ENCODE measurements at places on chromosomes 6 and 20.

DNA sequence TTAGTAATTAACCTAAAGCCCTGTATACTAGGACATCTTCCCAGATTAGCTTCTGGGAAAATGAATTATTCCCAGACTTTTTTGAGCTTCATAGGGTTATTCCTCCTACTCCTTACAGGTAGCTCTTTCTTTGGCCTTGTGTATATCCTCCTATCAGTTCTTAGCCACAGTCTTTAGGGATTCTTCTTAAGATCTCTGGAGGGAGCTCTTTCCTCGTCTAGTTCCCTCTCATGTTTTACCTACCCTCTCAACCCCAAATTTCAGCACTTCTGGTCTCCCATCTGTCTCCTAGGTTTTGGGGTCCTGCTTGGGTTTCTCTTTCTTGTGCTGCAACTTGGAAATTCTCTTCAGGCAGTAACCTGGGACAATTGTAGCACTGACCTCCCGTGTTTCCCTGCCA, 46.4 kb upstream of the SLC35B3 start:
- no peak for DNase-seq

GRCh38 chr6:125773387-125774341, 17.1 kb upstream of the NCOA7 start:
- DNase-seq, result no peak

GRCh38 chr20:55693641-55694040, 311.7 kb downstream of the CBLN4 start:
- DNase-seq, result no peak

DNA sequence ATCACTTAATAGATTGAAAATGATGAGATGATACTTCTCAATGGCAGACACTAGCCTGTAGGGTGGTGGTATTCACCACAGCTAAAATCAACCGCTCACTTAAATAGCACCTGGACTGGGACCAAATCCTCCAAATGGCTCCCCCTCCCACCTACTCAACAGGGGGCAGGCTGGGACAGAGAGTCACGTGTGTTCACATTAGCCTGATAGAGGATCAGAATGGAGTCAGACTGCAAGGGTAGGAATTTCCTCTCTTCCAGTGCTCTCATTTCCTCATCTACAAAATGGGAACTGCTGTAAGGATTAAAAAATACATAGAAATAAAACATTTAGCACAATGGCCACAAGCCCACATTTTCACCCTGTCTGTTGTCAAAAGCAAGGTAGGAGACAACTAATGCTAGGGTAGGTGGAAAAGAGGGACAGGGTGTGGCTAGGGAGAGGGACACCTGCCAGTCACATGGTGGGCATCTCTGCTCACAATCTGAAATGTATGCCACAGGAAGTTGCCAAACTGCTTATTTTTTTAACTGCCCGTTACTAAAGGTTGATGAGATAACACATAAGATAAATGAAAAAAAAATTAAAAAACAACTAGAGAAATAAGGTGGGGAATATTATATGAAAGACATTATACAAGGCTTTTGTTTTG, 55.3 kb downstream of the BACH2 start:
- no peak for DNase-seq

GRCh38 chr20:33444797-33445560, 1.4 kb upstream of the SNTA1 start:
- peak; percentile 8 for DNase-seq

GRCh38 chr20:38196592-38196991, 31.5 kb upstream of the TGM2 start:
- no peak for DNase-seq

- no peak for DNase-seq
Measured at GRCh38 chr6:111710911-111711310, 105.2 kb upstream of the TRAF3IP2 start.

DNA sequence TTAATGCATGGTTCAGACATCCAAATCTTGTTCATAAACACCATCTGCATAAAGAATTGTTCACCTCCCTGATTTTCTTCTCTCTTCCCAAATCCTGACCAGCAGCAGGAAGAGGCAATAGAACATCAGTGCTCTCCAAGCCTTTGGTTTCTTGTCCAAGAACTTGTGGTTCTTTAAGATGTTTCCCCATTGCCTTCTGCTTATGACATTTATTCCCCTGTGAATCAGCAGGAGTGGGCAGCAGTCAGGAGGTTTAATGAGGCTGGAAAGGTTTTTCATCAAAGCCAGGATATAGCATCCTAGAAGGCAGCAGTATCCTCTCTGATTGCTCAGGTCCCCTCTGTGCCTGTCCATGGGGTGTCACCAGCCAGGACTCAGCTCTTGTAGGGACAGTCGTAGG, 5.3 kb downstream of the HDDC2 start:
- no peak for DNase-seq

DNA sequence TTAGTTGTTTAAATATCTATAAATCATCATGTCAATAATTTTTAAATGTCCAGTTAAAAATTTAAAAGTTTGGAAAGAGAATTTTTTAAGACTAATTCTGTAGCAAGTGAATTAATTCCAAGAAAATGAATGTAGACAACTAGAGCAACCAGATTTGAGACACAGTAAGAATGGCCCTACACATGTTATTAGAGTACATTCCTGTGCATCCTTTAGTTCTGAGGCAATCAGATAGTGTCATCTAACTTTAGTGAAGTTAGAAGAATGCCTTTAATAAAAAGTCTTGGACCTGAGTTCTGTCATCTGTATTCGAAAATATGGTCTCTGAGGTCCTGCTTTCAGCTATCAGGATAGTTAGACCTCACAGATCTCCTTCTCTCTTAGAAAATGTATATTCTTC, 63.7 kb downstream of the HIVEP2 start:
- DNase-seq, result no peak

DNA sequence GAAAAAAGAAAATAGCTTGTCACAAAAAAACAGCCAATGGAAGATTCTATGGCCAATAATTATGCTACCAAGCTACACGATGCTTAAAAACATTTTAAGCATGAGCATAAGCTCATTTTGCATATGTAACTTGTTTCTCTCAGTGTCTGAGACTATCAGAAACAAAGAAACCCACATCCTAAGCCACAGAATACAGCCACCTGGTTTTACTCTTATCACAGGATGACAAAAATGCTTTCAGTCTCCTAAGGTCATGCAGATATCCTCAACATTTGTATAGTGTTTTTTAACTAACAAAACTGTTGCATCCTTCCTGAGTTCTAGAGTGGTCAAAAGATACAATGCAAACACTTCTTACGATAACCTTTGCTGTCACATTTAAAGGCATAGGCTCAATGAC, 172.1 kb upstream of the RUNX2 start:
- no peak for DNase-seq

- no peak for DNase-seq
Measured at GRCh38 chr20:18394363-18394762, 72.5 kb downstream of the DZANK1 start.

DNA sequence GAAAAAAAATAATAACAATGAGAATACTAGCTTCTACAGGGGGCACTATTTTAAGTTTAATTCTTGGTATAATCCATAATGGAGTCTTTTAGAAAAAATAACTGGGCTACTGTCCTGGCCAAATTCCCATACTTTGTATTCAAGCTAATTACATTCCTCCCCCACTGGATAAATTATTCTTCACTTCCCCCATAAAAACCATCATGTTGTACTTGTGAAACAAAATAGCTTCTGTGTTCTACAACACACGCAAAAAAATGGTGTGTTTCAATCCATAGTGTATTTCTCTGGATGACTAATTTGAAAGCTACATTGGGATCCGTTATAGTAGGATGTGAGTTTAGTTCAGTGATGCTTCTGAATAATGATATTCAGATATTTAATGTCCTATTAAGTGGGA, 21.6 kb upstream of the HDDC2 start:
- DNase-seq, result no peak

GRCh38 chr20:2652724-2653555, 508 bp downstream of the NOP56 start:
- DNase-seq, result peak; percentile 73

- no peak for DNase-seq
Measured at GRCh38 chr20:58245181-58245891, 16.9 kb upstream of the ANKRD60 start.

DNA sequence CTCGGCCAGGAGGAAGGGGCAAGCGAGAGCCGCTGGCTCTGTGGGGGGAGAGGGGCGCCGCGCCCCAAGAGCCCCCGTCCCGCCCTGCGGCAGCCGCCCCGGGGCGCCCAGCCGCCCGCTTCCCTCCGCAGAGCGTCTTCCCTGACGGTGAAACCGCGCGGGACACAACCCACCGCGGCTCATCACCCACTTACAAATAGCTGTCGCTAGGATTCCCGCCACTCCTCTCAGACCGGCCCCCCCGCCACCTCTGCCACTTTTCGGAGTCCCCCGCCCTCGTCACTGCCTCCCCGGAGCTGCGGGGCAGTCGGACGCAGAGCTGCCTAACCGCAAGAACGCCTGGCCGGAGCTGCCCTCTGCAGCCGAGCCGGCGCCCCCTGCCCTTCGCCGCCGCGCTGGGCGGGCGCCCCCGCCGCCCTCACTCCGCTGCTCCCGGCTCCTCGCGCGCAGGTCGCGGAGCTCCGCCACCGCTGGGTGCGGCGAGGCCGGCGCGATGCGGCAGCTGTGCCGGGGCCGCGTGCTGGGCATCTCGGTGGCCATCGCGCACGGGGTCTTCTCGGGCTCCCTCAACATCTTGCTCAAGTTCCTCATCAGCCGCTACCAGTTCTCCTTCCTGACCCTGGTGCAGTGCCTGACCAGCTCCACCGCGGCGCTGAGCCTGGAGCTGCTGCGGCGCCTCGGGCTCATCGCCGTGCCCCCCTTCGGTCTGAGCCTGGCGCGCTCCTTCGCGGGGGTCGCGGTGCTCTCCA, at the start of gene SLC35D3:
SLC35D3 (plus strand) TSS at position 366 of the 749 bp plus-strand sequence; CDS start at position 494, 128 bp downstream.
- peak; percentile 5 for DNase-seq

GRCh38 chr6:96575359-96575758, 12.4 kb downstream of the FHL5 start:
- no peak for DNase-seq

GRCh38 chr6:159444056-159444760, 248.8 kb downstream of the SOD2 start:
- no peak for DNase-seq

DNA sequence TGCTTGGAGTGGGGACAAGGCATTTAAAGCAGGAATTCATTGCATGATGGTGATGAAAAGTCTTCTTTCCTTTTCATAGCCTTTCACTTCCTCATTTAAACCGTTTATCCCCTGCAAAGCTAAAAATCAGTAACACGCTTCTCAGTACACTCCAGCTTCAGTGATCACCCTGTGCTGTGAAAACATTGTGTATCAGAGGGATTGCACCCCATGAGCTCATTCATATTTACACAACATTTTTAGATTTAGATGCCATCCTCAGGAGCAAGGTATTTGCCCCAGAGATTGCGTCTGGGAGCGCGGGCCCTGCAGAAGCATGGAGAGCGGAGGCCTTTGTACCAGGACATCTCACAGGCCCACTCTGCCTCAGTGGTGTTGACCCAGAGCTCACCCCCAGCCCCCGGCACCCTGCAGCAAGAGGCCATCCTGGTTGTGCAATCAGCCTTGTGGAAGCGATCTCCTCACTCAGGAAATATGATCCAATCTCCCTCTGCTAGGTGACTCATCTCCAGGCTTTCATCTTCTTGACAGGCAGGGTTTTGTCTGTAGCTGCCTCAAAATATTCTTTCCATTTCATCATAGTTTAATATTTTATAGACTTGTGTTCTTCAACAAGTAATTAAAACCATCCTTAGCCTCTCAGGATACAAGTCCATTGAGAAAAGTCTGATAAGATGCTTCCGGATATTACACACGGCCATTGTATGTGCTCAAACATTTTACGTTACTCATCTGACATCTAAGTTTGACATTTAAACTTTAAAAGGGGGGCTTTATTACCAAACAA, 38.9 kb upstream of the THBS2 start:
- DNase-seq, result no peak

GRCh38 chr20:9574776-9575175, 60.4 kb downstream of the LAMP5 start:
- DNase-seq, result no peak

- DNase-seq, result no peak
Measured at GRCh38 chr6:151443454-151443853, 8.5 kb downstream of the RMND1 start.

DNA sequence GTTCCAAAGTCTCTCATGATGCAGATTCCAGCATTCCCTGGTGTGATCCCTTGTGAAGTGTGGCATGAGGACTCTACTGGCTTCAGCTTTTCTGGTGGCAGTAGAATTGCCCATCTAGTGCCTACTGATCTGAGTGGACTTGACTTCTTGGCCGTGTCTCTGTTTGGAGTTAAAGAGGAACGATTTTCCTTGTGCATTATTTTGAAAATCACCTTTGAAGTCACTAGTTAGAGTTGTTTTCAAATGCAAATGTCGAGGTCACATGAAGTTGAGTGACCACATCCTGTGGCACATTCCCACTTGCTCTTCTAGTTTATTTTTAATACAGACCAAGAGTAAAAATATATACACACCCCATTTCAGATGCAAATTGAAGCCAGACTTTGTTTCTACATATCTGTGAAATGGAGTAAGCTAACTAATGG, 270.7 kb upstream of the TAB2 start:
- no peak for DNase-seq

DNA sequence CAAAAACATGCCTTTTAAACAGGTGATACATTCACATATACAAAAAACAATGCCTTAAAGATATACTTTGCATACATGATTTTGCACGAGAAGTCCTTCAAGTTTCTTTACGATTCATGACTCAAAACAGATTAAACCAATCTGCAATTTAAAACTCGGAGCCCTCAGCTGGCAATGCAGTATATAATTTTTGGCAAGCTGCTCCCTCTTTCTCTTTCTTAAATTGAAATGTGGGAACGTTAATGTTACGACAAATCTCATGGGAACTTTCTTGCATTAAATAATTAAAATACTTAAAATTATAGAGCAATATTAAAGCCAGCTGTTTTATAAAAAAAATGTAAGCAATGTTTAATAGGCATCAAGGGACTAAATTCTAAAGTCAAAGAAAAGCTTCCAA, 334.6 kb downstream of the ESR1 start:
- no peak for DNase-seq

DNA sequence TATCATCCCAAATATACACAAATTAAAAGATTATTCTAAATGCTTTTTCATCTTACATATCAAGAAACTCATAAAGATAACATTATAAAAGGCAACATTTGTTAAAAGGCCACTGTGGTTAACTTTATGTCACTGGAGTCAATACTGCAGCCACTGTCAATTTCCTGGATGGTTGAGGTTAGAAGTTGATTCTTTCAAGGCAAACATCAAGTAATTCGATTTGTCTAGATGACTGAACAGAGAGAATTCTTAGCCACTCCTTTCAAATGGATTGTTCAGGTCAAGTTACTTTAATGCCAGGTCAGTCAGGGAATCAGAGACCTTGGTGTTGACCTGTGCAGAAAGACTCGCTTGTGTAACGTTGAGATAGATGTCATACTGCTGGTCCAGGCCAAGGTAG, 44.4 kb upstream of the SIM1 start:
- DNase-seq, result no peak

GRCh38 chr20:48928832-48929725, 7.6 kb downstream of the ARFGEF2 start:
- no peak for DNase-seq

- DNase-seq, result no peak
Measured at GRCh38 chr6:134295953-134296553, 21.9 kb downstream of the SGK1 start.

DNA sequence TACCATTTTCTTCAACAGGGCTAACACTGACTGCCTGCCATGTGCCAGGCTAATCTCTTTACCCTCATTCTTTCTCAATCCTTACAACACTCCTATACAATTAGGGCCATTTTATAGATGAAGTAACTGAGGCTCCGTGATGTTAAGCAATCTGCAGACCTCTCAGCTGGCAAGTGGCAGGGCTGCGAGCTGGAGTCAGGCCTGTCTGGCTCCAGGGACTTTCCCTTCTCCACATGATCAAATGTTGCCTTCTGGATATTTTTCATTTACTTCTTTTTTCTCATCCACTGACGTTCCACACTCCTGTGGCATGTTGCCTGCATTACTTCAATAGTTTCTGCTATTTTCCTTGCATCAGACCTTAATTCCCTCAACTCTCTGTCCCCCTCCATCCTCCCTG, 55.2 kb upstream of the TAGAP start:
- DNase-seq, result no peak

Data from stimulated activated naive CD4-positive, alpha-beta T cell treated with Interleukin-2 at 50 U/mL for 16 hours (primary cell).